ENCODE measurements at places on chromosomes 2 and 18.

DNA sequence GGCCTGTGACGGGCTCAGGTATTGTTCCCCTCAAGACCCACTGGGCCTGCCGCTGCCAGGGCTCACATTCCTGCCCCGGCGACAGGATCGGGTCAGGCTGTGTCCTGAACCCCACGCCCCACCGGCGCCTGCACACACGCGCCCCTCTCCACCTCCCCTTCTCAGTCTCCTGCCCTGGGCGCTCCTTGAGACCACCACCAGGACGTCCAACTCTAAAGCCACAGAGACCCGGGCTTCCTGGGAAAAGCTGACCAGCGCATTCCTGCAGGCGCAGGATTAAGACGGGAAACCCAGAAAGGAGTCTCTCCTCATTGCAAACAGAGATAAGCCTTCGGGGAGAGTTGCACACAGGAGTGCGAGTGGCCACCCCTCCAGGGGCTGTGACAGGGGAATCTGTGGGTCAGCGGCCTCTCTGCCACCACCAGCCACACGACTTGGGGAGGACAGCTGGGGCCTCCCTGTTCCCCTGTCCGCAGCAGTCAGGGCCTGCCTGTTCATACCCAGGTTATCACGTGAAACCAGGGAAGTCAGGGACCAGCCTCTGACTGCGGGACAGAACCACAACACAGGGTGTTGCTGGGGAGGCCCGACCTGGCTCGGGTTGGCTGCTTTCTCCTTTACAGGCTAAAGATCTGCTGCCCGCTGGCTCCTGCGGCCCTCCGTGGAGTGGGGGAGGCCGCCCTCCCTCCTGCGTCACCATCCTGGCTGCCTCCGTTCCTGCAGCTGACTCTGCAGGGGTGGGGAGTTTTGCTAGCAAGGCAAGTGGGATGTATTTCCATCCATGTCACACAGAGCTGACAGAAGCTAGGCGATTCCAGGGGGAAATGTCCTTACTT is 88.8 kb downstream of the ZCCHC2 start:
- DNase-seq, result no peak

DNA sequence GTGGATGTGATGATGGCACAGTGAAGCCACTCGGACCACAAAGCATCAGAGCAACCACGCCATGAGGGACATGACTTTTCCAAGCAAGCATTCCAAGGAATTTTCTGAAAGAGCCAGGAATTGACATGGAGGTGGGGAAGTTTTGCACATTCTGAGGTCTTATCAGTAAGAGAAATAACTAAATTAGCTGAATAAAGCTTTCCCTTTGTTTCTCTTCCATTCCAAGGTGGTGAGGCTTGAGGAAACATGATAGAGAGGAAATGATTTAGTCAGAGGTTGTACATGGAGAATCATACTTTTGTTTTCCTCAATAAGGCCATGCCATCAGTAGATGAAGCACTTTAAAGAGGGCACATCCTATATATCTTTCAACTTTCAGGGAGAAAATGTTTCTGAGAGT is 115.7 kb upstream of the MMADHC start:
- no peak for DNase-seq

DNA sequence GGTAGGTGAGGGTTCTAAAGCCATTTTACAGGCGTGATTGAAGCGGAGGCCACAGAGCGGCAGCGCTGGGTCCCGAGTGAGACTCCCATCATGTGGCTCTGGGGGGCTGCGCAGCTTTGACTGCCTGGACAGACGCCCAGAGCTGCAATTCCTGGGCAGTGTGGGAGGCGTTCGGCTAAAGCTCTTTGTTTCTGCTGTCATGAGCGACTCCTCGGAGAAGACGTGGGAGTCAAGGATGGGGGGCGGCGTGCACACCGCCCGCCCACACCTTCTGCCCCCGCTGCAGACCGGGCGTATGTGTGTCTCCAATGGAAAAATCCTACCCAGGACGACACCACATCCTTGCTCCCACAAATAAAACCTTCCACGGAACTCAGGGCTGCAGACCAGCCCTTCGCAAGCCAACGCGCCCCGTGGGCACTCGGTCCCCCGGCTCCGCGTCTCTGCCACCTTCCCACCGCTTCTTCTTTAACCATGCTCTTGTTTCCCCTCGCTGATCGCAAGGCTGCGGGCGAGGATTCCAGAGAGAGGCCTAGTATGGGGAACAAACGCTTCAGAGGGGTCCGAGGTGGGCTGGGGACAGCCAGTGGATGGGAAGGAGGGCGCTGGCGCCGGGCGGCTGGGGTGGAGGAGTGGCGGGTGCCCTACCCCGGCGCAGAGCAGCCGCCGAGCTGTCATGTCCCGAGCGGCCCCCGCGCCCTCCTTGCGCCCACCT is 680 bp upstream of the LBH start:
- DNase-seq, result no peak

DNA sequence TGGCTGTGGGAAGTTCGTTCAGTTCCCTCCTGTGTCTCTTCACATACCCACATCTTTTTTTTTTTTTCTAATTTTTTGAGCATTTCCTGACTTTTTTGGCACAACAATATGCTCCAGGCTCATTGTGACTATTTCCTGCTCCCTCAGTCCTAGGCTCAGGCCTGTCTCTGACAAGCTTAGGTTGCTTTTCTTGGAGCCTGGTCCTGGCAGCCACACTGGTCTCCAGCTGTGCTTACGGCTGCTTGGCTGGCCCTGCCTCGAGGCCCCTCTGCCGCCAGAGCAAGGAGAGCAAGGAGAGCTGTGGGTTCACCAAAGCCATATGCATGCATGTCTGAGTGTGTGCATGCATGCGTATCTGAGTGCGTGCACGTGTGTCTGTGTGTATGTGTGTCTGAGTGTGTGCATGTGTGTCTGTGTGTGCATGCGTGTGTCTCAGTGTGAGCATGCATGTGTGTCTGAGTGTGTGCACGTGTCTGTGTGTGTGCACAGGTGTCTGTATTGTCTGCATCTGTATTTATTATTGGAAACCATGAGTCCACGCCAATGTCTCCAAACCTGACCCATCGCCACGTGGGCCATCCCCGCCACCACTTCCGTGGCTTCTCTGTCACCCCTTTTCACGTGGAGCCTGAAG is 766.1 kb upstream of the SALL3 start:
- DNase-seq, result no peak

DNA sequence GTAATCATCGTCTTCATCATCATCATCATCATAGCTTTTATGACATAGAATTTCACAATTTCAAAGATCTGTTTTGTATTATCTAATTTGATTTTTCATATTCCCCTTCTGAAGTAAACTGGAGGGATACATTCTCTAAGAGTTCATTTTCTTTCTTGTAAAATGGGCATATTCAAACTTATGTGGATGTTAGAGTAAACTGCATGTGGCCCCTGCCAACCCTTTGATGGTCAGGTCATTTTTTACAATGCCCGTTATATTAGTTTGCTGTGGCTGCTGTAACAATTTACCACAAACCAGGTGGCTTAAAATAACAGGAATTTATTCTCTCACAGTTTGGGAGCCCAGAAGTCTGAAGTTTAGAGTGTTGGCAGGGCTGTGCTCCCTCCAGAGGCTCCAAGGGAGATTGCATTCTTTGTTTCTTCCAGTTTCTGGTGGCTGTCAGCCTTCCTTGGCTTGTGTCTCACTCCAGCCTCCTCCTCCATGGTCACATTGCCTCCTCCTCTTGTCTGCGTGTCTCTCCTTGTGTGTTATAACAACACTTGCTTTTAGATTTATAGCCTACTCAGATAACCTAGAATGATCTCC is 127.5 kb upstream of the MMADHC start:
- no peak for DNase-seq

GRCh38 chr2:173948198-173948597 is 17.0 kb downstream of the SP3 start:
- no peak for DNase-seq

- no peak for DNase-seq
Observed at GRCh38 chr2:229832510-229832898, 89.3 kb downstream of the TRIP12 start.

DNA sequence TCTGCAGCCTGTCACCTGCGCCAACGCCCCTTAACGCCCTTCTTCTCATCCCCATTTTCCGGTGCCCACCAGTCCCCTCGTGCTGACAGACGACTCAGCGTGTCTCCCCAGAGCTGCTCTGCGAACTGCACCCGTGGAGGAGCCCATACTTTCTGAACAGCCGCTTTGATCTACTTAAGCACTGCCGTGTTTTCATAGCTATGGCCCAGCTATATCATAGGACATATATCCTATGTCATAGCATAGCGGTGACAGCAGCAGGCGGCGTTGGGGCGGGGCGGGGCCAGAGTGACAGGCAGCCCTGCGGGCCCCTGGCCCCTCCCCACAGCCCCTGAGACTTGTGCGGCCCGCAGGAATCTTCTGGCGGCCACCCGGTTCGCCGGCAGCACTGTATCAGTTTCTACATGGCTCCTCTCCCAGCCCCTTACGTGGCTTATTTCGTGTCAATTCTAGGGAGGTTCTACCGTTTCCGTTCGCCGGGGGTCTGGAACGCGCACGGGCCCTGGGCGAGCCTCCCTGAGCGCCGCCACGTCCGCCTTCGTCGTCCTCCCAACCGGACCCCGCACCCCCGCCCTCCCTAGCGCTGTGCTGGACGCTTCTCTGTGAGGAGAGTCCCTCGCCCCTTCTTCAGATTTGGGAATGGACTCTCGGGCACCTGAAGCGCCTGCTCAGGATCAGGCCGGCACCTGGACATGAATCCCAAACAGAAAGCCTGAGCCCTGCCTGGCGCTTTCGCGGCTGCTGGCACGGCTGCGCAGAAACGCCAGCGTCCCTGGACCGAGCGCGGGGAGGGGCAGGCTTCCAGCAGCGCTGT is 35.4 kb downstream of the PTPN18 start:
- peak; percentile 36 for DNase-seq

DNA sequence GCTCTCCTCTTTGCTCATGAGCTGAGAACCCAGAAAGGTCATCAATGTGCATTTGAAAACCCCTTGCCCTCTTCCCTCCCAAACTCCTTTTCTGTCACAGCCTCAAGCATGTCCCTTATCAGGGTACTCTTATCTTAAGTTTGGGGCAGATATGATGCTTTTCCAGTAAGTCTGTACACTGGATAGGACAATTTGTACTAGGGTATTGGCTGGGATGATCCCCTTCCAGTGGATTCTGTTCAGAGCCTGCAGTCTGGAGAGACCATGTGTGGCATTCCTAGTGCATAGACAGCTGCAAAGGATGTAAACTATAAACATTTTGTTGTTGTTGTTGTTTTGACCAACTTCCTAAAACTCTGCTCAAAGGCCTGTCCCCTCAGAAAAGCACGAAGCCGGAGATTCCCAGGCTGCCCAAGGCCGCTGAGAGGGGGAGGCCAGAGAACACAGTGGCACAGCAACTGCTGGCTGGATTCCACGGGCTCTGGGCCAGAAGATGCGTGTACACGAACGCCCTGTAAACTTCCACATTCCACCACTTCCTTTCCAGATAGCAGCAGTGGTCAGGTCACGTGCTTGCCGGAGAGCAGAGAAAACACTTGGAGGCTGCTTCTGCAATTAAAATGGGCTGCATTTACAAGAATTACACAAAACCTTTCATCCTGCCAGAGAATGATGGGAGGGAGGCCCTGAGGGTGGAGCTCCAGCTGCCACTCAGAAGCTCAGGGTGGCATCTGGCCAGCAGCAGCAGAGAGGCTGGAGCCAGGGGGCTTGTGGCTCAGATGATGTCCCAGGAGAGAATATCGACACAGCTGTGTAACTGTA is 42.1 kb downstream of the BMP10 start:
- DNase-seq, result no peak

DNA sequence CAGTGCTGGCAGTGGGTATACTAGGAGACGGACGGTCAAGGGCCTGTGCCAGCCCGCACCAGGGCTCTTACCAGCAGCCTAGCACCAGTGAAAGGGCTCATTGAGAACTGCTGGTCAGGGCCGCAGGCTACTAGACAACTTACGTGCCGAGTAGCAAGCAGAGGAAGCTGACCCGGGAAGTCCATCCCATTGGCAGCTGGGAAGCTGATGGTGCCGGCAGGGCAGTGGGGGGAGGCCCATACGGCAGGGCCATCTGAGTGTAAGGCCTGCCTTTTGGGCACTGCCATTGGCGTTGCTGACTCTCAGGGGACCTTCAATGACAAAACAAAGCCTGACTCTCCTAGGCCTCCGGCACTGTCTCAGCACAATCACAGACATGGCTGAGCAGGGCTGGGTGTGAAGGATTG is 20.6 kb downstream of the EFR3B start:
- no peak for DNase-seq

DNA sequence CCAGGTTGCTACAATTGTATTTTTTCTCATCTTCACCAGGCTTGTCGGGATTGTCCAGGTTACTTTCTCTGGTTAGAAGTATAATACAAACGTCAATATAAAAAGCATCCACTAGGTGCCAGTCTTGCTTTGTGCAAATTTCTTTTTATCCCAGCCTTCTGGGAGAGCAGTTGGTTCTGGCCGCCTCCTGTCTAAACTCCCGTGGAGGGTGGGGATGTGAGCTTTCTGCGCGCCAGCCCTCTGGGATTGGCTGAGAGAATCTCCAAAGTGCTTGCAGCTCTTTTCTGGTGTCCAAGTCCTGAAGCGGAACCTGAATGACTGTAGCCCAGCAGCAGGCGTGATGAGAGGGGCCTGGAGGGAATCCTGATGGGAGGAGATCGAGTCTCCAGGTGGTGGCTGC is 22.4 kb upstream of the TOGARAM2 start:
- no peak for DNase-seq

- no peak for DNase-seq
Observed at GRCh38 chr2:239341146-239341732, 59.6 kb downstream of the HDAC4 start.

DNA sequence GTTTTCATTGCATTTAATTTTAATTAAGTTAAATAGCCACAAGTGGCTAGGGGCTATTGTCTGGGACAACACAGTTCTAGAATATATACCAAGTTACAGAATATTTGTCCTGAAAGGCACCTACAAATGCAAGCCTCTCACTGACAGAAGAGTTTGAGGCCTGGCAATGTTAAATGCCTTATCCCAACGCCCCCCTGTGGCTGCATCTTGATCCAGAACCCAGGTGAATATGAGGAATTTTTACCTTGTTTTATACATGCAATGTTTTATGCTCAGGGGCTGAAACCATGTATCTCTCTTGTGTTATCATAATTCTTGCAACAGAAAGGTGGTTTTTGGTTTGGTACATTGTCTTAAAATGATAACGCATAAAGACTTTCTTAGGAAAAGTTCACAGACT is 71.8 kb upstream of the SEC11C start:
- no peak for DNase-seq

- no peak for DNase-seq
Observed at GRCh38 chr2:179049546-179050311, at the start of gene CCDC141. CCDC141 (minus strand) TSS chr2:179050137; CDS start chr2:179049941, 196 bp downstream.

DNA sequence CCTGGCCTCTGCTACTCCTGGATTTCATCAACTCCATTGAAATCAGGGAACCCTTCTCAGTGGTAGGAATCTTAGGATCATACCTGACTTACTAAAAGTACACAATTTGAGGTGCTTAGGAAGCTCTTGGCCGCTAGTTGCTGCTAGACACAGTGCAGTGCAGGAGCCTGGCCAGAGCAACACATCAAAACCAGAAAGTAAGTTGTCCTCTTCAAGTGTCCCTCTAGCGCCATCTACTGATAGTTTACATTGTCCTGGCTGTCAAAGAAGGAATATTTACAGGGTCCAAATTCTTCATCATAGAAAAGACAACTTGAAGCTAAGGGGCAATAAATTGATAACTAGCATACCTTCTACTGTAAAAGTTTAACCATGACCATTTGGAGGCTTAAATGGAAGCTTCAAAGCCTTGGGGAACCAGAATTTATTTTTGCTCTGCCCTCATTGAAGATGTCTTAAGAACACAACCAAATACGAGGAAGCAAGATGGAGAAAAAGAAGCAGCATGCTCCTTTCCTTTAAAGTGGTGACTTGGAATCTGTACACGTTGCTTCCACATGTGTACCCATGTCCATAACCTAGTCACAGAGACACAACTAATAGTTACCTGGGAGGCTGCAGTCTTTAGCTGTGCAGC is 889.1 kb upstream of the GCFC2 start:
- DNase-seq, result no peak
